ENCODE measurements at places on chromosomes 6 and 20. TPM values are rescaled to one million over a fixed set of nuclear protein-coding genes. Genes with fewer than 3 reads are reported as not detected.

DNA sequence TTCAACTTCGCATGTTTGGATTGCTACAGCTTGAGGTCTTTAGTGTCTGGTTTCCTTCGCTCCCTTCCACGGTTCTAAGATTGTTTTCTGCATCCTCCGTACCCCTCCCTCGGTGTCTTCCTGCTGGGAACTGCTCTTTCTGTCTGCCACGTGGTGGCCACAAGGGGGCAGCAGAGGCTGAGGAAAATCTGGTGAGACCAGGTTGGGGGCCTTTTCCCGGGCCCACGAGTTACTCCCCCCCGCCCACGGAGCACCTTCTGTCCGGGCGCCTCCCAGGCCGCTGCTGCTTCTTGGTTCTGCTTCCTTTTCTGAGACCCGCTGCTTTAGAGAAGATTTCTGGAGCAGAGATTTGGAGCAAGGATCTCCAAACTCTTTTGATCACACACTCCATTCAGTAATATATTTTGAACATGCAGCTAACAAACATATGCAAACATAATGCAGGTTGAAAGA, 21.1 kb upstream of the NOTCH4 start:
- ATAC-seq, result peak; percentile 96

DNA sequence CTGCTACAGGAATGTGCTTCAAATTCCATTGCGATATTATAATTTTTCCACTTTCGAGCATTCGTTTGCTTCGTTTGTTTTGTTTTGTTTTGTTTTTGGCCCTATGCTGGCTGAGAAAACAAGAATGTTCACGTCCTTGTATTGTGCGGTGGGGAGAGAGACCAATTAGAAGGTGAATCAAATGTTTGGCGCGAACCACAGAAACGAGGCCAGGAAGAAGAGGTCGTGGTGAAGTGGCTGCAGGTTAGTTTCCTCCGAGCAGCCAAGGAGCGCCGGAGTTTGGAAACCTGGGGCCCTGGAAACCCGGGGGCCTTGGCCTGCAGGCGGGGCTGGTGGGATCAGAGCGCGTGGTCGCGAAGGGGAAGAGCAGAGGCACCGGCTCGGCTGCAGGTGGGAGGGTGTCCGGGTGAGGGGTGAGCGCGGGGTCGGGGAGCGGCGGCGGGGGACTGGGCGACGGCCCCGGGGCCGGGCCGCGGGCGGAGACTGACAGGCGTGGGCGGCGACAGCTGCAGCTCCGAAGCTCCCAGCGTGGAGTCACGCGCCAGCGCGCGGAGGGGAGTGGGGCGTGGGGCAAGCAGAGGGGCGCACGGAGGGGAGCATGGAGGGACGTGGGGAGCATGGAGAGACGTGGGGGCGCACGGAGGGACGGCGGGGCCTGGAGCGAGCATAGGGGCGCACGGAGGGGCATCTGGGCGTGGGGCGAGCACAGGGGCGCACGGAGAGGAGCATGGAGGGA, 141.5 kb upstream of the PDE10A start:
- no peak for ATAC-seq

The ADGRB3 gene
- 43.4 TPM for total RNA-seq

The TMX4 gene
- 26.3 TPM for total RNA-seq

The SLC22A1 gene
- total RNA-seq, result not detected

The MAFB gene
- 4.9 TPM for total RNA-seq
